ENCODE measurements at places on chromosomes 11 and 22.

- no peak for DNase-seq
Observed at GRCh38 chr11:64457416-64458010, 98.6 kb downstream of the RPS6KA4 start.

DNA sequence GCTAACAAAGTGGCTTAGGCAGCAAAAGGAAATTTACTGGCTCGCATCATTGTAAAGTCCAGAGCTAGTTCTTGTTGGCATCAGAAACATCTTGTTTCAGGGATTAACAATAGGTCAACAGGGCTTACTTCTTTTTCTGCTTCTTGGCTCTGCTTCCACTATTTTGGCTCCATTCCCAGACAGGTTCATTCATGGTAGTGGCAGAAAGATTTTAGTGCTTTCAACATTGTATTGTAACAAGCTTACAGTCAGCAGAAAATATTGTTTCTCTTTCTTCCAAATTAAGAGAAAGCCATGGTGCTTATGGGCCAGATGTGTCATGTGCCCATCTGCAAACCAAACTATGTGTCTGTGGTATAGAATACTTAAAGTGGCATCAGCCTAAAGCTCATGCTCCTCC, 315.6 kb downstream of the RAB38 start:
- DNase-seq = no peak

DNA sequence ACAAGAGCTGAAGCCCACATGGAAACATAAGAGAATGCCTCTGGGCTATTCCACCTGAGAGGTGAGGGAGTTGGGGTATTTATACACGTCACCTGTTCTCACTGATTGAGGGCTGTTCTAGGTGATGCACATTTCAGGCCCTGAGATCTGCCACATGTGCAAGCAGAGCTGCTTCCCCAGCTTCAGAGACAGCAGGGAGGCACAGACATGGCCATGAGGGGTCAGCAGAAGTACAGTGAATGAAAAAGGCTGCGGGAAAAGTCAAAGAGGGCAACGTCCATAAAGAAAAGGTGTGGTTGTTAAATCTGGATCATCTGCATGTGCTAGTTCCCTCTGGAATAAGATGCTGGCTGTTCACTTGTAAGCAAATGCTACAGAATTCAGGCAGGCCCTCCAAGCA, 75.4 kb downstream of the GAB4 start:
- no peak for DNase-seq

- no peak for DNase-seq
Observed at GRCh38 chr11:109208121-109208520, 213.9 kb upstream of the C11orf87 start.

- no peak for DNase-seq
Observed at GRCh38 chr11:95542868-95543551, 246.6 kb downstream of the FAM76B start.

GRCh38 chr11:106466521-106467080, 389.1 kb downstream of the AASDHPPT start:
- DNase-seq = no peak

DNA sequence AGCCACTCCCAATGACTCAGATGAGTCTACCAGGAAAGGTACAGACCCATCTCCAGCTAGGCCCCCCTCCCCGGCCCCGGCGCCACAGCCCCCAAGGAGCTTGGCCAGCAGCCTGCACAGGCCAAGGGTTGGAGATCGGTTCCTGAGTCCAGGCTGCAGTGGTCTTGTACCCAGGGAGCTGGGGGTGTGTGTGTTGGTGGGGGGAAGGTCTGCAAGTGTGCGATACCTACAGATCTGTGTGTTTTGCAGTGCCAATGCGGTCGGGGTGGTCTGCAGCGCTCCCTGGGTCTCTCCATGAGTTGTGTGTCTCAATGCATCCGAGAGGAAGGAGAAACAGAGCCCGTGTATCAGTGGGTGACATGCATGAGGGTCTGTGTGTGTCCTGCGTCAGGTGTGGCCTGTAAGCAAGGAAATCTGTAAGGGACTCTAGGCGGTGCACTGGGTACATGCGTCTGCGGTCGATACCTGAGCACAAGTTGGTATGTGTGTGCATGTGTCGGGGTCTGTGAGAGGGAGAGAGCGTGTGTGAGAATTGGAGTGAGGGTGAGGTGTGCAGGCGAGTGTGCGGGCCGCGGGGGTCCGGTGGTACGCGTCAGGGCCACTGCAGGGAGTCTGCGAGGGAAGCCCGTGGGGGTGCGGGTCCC, 645 bp downstream of the CDC42BPG start:
- no peak for DNase-seq

DNA sequence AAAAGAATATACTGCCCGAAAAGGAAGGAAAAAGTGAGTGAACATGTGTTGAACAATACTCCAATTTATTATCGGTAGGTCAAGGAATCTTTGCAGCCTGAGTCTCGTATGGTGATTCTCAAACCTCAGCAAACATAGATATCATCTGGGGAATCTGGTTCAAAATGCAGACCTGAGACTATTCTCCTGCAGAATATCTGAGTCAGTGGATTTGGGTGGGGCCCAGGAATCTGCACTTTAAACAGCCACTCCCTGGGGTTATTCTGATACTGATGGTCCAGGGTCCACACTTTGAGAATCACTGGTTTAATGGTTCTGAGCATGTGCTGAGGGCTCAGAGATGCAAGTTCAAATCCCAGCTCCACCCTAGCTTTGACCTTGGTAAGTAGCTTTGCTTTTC, 53.6 kb upstream of the GRK3 start:
- no peak for DNase-seq

- no peak for DNase-seq
Observed at GRCh38 chr11:83467837-83468236, 181.7 kb upstream of the CCDC90B start.

DNA sequence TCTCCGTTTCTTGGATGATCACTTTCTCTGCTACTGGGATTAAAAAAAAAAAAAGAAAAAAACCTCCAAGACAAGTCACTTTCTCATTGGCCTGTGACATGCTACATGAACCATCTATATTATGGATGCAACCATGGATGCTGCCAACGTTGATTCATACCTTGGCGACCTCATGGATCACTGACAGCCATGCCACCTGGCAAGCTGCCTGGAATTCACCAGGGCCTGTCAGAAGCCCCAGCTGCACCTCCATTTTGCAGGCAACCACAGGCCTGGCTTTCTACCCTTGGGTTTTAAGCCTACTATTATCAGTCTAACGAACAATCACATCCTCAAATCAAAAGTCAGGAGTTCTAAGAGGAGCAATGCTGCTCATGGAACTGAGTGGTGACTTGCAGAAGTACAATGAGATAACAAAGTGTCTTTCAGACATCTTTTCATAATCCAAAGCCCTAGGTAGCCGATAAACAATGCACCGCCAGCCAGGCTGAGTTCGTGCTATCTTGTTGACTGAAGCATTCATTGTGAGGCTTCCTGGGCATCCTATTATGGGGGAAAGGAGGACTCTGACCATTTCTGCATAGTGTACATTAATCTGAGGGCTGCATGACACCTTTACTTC, 48.0 kb upstream of the CADM1 start:
- DNase-seq = no peak

DNA sequence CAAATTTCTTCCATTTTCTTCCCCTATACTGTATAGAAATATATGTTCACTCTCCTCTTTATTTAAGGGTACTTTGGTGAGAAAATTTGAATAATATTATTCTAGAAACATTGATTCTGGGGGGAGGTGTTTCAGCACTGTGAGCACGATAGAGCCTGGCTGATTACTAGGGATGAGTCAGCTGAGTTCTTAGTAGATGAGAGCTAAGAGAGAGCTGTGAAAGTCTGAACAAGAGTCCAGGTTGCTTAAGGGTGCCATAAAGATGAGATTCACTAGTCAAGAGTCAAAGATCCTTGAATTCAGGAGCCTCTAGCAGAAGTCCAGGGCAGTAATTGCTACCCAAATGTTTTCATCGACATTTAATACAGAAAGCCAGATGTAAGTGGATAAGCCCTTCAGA, 756.6 kb upstream of the API5 start:
- DNase-seq = no peak

- DNase-seq = no peak
Observed at GRCh38 chr22:42630901-42631602, 9.3 kb downstream of the ATP5MGL start.

GRCh38 chr22:40407831-40408717, 37.7 kb downstream of the SGSM3 start:
- DNase-seq = no peak

DNA sequence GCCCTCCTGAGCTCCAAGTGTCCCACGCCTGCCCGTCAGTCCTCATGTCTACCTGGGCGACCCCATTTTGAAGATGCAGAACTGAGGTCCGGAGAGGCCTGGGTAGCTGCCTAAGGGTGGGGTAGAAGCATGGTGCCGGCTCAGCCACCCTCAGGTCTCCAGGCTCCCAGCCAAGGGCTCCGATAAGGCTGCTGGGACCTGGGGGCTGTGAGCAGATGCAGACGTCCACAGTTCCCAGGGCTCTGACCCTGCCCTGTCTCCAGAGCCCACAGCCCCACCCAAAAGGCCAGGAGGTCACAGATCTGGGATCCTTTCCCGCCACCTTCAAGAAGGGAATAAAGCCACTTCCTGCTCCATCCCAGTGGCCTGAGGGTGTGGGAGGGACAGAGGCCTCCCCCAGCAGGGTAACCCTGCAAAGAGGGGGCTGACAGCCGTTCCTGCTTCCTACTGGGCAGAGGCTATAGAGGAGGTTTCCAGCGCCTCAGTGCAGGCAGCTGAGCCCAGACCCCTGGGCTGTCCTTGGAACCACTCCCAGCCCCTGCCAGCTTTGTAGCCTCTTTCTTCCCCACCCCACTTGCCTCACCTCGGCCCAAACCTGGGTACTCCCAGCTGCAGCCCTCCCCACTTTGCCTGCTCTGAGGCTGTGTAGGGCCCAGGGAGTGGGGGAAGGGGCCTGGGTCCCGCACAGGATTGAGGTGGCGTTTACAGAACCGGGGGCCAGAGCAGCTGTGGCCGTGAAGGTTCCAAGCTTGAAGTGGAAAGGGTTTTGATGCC, 85.5 kb downstream of the CDKN1C start:
- no peak for DNase-seq

All from foreskin melanocyte (primary cell).